Adrenal gland (tissue), 19 donors: ENCODE measurements at places on chromosomes 16 and 17. TPM values are rescaled to one million over a fixed set of nuclear protein-coding genes. Genes with fewer than 3 reads are reported as not detected.
A peak's percentile ranks its signal among the peaks of the same experiment; 100 is the strongest.

DNA sequence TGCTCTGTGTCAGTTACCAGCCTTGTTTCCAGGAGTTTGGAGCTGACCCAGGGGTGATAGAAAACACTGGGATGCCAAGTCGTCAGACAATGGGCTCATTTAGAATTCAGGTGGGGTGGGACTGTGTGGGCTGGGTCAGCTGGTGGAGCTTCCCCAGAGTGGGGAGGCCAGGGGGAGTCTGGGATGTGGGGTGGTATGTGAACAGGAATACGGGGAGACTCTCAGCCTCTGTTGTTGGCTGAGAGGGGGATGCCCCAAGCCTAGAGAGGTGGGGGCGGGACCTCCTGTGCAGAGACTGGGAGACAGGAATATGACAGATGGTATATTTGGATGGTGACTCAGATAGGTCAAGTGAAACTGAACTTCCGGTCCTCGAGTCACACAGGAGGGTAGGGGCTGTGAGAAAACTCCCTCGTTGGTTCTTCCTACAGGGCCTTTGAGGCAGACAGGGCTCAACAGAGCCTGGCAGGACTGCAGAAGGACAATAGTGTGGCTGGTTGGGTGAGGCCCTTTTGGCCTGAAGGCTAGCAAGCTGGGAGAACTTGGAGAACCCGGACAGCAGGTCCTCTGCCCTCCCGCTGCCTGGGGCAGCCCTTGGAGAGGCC, 23.7 kb downstream of the CDH1 start:
- H3K4me1 ChIP-seq: no peaks in the 10 kb centered on the region
- H3K36me3 ChIP-seq: no peaks in the 10 kb centered on the region
- no peak overlapping the region for H3K27ac ChIP-seq
- no peak for DNase-seq
- H3K4me3 ChIP-seq: no peak overlapping the region

DNA sequence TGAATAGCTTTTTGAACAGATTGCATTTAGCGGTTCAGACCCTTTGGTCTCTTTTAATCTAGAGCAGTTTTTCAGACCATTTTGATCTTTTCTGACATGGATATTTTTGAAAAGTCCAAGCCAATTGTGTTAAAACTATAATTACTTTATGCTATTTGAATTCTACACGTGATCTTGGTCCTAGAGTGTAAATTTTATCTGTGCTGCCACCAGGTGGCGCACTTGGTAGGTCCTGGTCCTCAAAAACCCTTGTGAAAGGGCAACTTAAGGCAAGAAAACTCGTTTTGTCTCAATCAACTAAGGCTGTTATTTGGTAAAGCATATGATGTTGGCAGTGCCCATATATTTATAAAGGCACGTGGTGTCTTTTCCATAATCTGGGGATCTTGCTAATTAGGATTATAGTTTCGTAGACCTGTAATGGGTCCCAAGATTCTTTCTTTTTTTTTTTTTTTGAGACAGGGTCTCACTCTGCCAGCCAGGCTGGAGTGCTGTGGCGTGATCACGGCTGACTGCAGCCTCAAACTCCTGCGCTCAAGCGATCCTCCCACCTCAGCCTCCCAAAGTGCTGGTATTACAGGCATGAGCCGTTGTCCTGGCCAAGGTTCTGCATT, 43.9 kb upstream of the TEX2 start:
- no peaks in the 10 kb centered on the region for H3K4me1 ChIP-seq
- H3K27ac ChIP-seq: no peak overlapping the region
- H3K36me3 ChIP-seq: no peaks in the 10 kb centered on the region
- no peak overlapping the region for H3K4me3 ChIP-seq

DNA sequence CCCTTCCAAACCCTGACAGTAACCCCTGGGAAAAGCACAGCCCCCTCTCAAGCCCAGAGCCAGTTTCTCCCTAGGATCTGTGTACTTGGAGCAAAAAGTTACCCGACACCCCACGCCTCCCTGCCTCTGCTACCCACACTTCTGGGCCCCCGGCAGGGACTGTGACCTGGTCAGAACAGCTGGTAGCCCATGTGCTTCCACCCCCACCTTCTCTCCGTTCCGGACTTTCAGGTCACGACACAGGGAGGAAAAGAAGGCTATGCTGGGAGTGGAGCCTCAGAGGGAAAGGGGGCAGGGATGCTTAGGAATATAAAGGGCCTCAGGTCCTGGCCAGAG, 6.4 kb downstream of the PPY start:
- no peaks in the 10 kb centered on the region for H3K4me1 ChIP-seq
- H3K27me3 ChIP-seq: peaks cover 7% of the 10 kb centered on the region
- no peak overlapping the region for H3K27ac ChIP-seq
- no peaks in the 10 kb centered on the region for H3K36me3 ChIP-seq
- no peak overlapping the region for H3K4me3 ChIP-seq
- no peak for DNase-seq

DNA sequence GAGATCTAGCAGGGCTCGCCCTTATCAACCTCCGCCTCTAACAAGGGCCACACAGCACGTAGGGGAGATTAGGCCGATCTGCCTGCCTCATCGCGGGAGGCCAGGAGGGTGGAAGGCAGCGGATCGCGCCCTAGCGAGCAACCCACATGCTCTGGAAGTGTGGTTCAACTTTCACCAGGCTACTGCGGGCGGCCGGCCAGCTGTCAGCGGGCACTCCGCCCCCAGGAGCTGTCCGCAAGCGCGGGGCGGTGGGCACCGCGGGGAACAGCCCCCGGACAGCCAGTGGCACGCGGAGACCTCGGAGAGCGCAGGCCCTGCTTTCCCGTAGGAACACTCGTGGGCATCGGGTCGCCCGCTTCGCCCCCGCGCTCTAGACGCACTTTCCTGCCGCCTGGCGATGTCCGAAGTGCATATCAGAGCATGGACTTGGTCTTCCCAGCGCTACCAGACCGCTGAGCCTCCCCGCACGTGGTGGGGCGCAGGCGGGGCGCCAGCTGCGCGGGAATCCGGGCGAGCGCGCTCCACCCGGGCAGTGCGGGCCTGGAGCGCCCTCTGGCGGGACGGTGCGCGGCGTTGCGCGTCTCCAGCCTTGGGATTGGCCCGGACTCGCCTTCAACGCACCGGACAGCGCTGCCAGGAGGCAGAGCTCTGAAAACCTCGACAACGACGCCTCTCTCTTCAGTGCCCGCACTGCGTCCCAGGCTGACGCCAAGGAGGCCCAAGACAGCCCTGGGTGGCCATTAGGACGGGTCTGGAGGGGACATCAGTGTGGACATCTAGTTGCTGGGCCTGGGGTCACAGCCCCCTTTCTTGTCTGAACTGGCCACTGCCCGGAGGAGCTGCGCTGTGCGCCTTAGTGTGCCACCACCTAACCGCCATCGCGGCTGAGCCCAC, 3.6 kb upstream of the ZNHIT3 start:
- peak; percentile 88 for DNase-seq
- no peaks in the 10 kb centered on the region for H3K27me3 ChIP-seq
- no peak overlapping the region for H3K27ac ChIP-seq
- no peak overlapping the region for H3K4me3 ChIP-seq
- peaks cover 27% of the 10 kb centered on the region for H3K4me1 ChIP-seq

G6PC1 gene
- total RNA-seq: not detected

DNA sequence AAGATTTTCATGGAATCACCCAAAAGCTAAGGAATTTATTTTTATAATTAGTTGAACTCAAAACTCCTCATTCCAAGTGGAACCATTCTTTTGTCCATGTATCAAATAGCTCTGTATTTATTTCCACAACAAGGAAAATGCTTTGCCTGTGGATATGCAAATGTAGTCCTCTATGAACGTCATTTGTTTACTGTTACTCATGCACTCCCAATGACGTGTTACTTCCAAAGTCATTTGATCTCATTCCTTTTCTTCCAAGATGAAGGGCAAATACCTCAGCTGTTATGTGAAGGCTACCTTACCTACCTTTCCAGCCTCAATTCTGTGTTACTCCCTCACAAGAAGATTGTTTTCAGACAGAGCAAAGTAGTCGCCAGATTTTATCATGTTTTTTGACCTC, 83.7 kb downstream of the ITFG1 start:
- H3K4me1 ChIP-seq: no peaks in the 10 kb centered on the region
- no peaks in the 10 kb centered on the region for H3K27me3 ChIP-seq
- DNase-seq: no peak
- no peaks in the 10 kb centered on the region for H3K36me3 ChIP-seq
- H3K27ac ChIP-seq: no peak overlapping the region
- H3K4me3 ChIP-seq: no peak overlapping the region

- no peaks in the 10 kb centered on the region for H3K27me3 ChIP-seq
- H3K27ac ChIP-seq: peak overlapping the region; percentile 85
- H3K4me1 ChIP-seq: peaks cover 4% of the 10 kb centered on the region
- DNase-seq: peak; percentile 72
- no peaks in the 10 kb centered on the region for H3K36me3 ChIP-seq
Measured at GRCh38 chr17:41777574-41778188, 8.8 kb downstream of the JUP start.

DNA sequence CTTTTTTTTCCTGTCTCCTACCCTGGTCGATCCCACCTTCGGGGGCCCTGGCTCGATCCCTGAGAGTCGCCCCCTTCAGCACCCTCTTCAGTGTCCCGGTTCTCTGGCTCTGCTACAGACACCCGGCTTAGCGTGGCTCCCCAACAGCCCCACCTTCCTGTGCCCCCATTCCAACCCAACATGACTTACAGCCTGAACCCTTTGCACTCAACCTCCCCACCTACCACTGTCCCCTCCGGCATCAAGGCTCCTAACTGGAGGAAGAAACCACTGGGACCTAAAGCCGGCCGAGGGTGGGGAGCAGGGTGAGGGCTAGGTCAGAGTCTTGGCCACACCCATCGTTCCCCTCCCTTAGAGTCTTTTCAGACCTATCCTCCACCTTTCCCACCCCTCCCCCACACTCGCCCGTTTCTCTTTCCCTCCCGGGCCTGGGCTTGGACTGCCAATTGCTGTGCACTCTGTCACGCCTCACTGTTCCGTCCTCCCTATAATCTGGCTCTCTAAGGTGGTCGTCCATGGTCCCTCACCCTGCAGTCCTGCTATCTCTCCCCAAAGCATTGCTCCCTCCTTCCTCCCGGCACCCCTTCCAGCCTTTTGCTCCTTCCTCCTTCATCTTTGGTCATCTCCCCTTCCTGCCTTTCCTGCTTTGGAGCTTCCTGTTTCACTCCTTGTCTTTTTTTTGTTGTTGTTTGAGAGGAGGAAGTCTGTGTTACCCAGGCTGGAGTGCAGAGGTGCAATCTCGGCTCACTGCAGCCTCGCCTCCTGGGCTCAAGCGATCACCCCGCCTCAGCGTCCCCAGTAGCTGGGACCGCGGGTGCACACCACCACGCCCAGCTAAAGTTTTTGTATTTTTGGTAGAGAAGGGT, 890 bp upstream of the CLDN7 start:
- peaks cover 8% of the 10 kb centered on the region for H3K36me3 ChIP-seq
- H3K27me3 ChIP-seq: no peaks in the 10 kb centered on the region
- no peak overlapping the region for H3K4me3 ChIP-seq
- DNase-seq: no peak

DNA sequence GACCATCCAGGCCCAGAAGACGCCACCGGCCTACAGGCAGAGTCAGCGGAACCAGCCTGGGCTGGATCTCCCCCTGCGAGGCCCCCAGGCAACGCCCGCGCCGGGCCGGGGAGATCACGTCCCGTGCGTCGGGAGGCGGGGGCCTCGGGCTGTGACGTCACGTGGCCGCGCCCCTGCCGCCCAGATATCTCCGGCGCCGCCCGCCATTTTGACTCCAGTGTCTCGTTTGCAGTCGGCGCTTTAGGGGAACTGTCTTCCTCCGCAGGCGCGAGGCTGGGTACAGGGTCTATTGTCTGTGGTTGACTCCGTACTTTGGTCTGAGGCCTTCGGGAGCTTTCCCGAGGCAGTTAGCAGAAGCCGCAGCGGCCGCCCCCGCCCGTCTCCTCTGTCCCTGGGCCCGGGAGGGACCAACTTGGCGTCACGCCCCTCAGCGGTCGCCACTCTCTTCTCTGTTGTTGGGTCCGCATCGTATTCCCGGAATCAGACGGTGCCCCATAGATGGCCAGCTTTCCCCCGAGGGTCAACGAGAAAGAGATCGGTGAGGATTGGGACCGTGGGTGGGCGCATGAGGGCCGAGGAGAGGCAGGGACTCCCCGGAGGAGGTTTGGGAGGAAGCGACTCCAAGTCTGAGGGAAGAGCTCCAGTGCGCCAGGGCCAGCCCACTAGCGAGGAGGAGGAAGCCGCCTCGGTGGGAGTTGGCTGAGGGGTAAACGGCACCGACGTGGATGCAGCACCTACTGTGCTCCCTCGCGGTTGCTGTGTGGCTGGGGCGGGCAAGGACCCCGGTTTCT, at the start of gene WSB1:
Gene WSB1, plus strand, starts transcription at position 217 of the 791 bp plus-strand sequence. Its CDS starts 282 bp downstream, at position 499.
- DNase-seq: peak; percentile 93
- peaks cover 39% of the 10 kb centered on the region for H3K4me1 ChIP-seq
- H3K27ac ChIP-seq: peak within 1 kb of the TSS; percentile 100
- no peaks in the 10 kb centered on the region for H3K27me3 ChIP-seq
- no peaks in the 10 kb centered on the region for H3K36me3 ChIP-seq

CACNG3 gene
- total RNA-seq: not detected

DNA sequence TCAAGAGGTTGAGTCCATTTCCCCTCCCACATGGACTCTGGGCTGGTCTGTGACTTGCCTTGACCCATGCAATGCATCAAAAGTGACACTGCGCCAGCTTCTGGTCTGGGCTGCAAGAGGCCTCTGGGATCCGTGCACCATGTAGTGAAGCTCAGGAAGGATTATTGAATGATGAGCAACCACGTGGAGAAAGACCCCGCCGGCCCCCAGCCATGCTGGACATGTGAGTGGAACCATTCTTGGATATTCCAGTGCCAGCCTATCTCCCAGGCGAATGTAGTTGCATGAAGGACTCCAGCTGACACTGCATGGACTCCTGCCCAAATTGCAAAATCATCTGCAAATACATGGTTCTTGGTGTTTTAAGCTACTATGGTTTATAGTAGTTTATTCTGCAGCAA, 7.6 kb upstream of the ALOX15B start:
- DNase-seq: no peak
- no peak overlapping the region for H3K4me3 ChIP-seq
- H3K36me3 ChIP-seq: no peaks in the 10 kb centered on the region

CAPNS2 gene
- total RNA-seq: 0.33 TPM

- H3K36me3 ChIP-seq: no peaks in the 10 kb centered on the region
- no peak for DNase-seq
- peak overlapping the region; percentile 85 for H3K4me3 ChIP-seq
- H3K27me3 ChIP-seq: no peaks in the 10 kb centered on the region
Measured at GRCh38 chr17:3669085-3669347, 404 bp downstream of the EMC6 start.

- no peak overlapping the region for H3K4me3 ChIP-seq
- no peaks in the 10 kb centered on the region for H3K27me3 ChIP-seq
- no peaks in the 10 kb centered on the region for H3K4me1 ChIP-seq
- H3K36me3 ChIP-seq: no peaks in the 10 kb centered on the region
- no peak overlapping the region for H3K27ac ChIP-seq
Measured at GRCh38 chr17:2894782-2895181, 98.5 kb downstream of the RAP1GAP2 start.

TAT gene
- total RNA-seq: 0.21 TPM
